ENCODE measurements at places on chromosomes 16 and 17.
A peak's percentile ranks its signal among the peaks of the same experiment; 100 is the strongest.

- no peak for DNase-seq
Measured at GRCh38 chr17:78257810-78258322, 26.4 kb downstream of the TMEM235 start.

DNA sequence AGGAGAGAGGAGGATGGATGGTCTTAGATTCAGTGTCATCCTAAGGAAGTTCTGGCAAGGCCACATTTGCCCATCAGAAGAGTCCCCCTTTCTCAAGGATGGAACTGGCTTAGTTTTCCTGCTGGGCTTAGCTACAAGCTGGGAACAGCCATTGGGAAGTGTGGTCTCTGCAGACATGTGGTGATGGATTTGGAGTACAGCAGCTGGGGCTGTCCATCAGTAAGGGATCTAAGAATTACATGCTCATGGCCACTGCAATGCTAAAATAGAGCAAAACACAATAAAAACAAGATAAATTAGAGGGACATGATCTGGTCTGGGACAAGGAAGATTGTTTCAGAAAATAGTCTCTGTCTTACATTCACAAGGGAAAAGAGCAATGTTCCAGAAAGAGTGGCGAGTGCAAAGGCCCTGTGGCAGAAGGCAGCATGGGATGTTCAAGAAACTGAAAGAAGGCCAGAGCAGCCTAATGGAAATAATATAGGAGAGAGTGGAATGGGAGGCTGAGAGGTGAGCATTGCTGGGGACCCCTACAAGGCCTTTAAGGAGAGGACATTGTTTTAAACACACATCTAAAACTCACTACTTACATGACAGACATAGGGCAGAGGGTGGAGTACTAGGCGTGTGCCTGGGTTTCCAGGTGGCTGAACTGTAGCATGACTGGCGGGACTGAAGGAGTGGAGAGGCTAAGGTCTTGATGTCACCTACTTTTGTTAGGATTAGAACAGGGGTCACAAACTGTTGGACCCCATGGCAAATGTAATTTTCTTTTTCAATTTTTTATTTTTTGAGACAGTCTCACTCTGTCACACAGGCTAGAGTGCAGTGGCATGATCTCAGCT lies 17.0 kb upstream of the TOX3 start:
- no peak for DNase-seq

DNA sequence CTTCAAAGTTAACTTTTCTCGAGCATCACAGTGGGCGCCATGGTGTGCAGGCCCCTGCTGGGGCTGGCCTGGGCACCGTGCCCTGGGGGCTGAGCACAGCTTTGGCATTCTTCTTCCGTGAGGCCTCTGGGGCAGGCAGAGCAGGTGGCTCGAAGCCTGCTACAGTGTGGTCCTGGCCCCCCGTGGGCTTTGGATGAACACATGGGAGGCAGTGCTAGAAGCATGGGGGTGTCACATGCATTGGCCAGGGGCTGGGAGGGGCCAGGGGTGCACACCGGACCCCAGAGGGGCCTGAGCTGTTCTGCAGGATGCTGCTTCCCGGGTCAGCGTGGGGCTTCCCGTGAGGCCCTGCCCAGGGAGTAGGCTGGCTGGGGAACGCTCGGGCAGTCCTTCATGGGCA lies 12.1 kb upstream of the C16orf74 start:
- no peak for DNase-seq

GRCh38 chr17:39823407-39824054 lies 40.6 kb downstream of the IKZF3 start:
- DNase-seq: no peak

DNA sequence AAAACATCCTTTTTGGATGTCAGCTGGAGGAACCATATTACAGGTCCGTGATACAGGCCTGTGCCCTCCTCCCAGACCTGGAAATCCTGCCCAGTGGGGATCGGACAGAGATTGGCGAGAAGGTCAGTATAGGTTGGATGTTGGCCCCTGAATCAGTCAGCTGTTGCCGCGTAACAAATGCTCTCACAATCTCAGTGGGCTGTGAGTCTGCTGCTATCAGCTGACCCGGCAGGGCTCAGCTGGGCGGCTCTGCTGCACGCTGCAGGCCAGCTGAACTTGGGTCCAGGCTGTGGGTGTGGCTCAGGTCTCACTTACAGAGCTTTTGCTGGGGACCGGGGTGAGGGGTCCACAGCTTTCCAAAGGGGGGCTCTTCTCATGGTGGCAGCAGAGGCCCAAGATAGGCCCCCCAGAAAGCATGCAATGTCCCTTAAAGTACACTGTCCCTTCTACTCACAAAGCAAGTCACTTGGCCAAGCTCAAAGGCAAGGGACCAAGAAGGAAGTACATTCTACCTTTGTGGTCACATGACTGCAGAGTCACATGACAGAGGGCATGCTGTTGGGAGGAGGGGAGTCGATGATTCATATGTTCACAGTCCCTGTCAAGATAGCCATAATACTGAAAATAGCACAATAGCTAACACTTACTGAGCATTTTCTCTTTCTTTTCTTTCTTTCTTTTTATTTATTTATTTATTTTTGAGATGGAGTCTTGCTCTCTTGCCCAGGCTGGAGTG lies 134.2 kb downstream of the ABCC1 start:
- DNase-seq: no peak

- no peak for DNase-seq
Measured at GRCh38 chr16:29893553-29893952, 5.8 kb downstream of the SEZ6L2 start.

DNA sequence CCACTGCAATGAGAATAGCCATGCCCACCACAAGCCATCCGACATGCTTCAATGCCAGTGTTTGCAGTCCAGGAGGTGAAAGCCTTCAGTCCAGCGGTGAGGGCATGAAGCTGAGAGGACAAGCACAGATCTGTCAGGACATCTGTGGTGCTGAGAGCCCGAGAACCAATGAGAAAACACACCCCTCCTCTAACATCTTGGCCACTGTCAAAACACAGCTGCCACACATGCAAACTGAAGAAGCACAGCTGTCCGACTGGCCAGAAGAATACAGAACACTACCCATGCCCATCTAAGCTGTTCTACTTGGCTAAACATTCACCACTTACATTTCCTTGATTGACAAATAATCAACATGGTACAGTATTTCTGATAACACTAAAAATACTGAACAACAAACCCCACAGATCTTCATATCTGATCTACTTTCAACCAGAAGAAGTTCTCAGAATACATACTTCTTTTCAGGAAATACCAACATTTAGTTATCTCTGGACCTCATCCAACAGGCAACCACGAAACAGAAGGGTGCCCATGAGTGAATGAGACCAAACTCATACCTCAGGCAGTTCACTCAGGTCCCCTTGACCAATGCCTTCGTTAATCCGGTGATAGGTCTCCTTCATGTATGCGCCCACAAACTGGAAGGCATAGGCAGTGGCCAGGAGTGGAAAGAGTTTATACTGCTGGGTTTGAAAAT lies 10.2 kb upstream of the FBF1 start:
- no peak for DNase-seq

DNA sequence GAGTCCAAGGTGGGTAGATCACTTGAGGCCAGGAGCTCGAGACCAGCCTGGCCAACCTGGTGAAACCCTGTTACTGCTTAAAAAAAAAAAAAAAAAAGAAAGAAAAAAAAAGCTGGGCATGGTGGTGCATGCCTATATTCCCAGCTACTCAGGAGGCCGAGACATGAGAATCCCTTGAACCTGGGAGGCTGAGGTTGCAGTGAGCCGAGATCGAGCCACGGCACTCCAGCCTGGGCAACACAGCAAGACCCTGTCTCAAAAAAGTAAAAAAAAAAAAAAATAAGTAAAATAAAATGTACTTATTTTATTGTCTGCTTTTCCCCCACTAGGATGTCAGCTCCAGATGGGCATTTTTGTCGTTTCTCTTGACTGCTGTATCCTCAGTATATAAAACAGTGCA lies 107.7 kb downstream of the ABCC1 start:
- no peak for DNase-seq

DNA sequence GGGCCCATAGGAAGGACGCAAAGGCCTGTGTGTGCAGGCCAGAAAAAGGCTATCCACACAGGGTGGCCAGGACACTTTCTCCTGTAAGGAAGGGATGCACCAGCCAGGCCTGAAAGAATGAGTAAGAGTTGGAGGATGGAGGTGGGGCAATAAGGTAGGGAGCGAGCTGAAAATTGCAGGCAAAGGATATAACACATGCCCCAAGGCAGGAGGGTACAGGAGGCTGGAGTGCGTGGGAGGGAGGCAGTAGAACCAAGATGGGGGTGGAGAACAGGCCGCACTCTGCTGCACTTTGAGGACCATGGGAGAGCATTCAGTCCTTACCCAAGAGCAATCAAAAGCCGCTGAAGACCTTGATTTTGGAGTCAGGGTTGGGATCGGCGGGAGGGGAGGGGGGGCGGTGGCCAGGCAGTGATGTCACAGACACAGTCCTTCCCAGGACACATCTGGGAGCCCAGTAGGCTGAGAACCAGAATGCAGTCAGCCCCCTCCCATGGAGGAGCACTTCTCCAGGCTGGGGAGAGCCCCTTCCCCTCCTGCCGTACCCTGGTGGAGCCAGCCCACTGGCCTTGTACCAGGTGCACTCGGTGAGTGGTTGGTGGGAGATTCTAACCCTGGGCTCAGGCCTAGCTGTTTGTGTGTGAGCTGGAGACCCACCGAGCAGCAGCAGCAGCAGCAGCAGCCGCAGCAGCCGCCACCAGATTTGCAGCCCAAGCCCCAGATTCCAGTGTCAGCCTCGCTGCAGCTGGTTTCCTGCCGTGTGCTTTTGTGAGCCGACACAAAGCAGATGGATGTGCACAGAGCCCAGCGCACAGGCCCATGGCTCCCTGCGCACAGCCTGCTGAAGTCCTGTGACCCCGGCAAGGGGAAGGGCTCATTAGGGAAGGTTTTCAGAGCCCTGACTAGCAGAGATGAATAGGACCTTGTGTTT lies 17.5 kb downstream of the ANKRD40 start:
- no peak for DNase-seq

GRCh38 chr17:45288825-45289224 lies 26.9 kb upstream of the SPATA32 start:
- no peak for DNase-seq

DNA sequence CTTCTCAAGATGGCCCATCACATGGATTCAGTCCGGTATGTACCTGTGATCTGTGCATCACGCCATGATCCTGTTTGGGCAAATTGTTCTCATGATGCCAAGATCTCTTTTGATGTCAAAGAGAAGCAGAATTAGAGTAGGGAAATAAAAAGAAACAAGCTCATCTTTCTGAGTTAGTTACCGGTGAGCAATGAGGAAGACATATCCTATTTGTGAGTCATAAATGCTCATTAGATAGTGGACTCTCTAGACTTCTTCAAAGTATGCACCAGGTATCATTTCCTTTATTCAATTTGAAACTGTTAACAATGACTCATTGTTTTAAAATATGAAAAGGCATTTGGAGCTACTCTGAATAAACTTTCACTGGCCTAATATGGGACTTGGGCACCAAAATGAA lies 8.0 kb upstream of the KRTAP4-12 start:
- DNase-seq: no peak

DNA sequence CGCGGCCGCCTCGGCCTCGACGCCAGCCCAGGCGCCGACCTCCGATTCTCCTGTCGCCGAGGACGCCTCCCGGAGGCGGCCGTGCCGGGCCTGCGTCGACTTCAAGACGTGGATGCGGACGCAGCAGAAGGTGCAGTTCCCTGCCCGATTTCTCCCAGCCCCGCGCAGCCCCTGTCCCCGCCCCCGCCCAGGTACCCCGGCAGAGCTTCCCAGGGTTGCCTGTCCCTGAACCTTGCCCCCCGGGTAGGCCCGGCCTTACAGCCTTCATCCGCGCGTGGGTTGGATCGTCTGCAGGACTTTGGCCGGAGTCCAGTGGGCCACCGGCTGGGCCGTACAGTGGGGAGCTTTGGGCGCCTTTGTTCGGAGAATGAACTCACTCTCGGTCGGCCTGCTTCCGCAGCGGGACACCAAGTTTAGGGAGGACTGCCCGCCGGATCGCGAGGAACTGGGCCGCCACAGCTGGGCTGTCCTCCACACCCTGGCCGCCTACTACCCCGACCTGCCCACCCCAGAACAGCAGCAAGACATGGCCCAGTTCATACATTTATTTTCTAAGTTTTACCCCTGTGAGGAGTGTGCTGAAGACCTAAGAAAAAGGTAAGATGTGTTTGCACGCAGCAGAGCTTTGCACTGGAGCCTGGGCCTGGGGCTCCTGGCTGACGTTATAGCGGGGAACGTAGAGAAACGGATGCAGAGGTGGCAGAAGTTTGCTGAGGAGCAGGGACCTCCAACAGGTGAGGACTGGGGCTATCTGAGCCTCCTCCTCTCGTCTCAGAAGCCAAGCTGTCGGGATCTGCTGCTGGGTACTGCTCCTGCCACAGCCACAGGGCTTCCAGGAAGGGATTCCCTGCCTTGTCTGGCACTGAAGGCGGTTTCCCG lies 593 bp downstream of the GFER start:
- no peak for DNase-seq

GRCh38 chr17:10776381-10776780 lies 27.5 kb downstream of the TMEM238L start:
- no peak for DNase-seq

GRCh38 chr16:50692644-50692998 lies 785 bp upstream of the NOD2 start:
- no peak for DNase-seq

DNA sequence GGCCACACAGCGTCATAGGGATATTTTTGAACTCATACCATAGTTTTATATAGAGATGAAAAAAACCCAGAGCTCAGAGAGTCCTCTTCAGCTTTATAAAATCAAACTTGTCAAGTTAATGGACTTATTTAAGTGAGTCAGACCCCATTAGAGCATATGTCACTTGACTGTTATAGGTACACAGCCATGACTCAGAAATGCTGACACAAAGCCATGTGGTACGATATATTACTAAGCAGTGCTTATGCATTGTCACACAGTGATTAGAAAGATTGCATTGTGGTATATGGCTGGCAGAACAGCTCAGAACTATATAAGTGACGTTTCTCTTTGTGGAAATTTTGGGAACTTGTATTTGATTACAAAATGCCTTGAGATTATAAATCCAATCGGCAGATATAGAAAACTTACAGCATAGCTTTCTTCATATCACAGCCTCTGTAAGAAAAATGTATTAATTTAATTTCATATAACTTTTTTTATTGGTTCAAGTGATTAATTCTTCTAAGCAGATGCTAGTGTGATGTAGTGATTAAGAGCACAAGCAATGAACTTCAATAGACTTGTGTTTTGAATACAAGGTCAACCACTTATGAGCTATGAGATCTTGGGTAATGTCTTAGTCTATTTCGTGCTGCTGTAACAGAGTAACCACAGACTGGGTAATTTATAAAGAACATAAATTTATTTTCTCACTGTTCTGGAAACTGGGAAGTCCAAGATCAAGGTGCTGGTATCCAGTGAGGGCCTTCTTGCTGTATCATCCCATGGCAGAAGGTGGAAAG lies 25.8 kb upstream of the GINS3 start:
- DNase-seq: no peak

GRCh38 chr16:48511716-48512115 lies 98.3 kb downstream of the N4BP1 start:
- DNase-seq: no peak

GRCh38 chr17:69331756-69332155 lies 4.8 kb upstream of the ABCA5 start:
- DNase-seq: no peak

- DNase-seq: no peak
Measured at GRCh38 chr17:40818343-40818732, 4.1 kb downstream of the KRT10 start.

- peak; percentile 77 for DNase-seq
Measured at GRCh38 chr16:48385253-48386150, at the start of gene SIAH1. Gene SIAH1 (minus strand): TSS chr16:48385413. CDS start chr16:48362428, 22,985 bp downstream.

GRCh38 chr17:5237541-5238016 lies 2.9 kb upstream of the SCIMP start:
- no peak for DNase-seq
